ENCODE measurements at places on chromosomes 7 and 10.

- no peak for DNase-seq
Observed at GRCh38 chr10:131652438-131653139, 248.2 kb upstream of the PPP2R2D start.

- DNase-seq: no peak
Observed at GRCh38 chr10:33616956-33617355, 282.5 kb upstream of the NRP1 start.

DNA sequence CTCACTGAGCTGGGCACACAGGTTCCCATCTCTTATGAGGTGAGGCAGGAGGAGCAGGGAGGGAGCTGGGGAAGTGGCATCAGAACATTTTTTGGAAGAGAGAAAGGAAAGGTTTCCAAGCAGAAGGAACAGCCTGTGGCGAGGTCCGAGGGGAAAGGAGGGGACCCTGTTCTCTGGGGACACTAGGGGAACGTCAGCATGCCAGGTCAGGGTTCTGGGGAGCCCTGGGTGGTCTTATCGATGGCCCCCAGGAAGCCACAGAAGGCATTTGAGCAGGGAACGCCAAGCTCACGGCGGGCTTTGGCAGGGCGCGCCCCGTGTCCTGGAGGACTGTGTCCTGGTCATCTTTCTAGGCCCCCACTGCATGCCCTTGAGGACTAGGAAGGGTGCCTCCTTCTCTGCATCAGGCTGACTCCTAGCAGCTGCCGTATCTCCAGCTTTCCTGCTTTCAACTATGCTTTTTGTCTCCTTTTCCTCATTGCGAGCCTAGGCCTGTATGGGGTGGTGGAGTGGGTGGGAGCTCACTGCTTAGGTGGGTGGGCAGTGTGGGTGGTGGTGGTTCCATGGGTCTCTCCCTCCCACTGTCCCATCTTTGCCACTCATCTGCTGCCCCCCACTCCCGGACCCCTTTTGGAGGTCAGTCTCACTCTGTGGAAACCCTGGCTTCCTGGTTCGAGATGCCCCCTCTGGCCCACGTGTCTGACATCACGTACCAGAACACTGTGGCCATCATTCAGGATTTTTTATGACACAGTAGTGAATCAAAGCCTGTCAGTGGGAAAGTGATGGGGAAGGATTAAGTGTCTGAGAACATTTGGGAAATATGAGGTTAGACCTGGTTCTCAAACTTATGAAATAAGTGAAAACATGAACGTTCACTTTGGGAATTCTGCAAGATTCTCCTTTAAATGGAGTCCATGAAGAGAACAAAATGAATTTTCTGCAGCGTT lies 89.1 kb downstream of the CUX1 start:
- no peak for DNase-seq

GRCh38 chr7:75635036-75635435 lies 103.7 kb downstream of the HIP1 start:
- DNase-seq: no peak

GRCh38 chr7:117656806-117657205 lies 177.0 kb downstream of the CFTR start:
- no peak for DNase-seq

DNA sequence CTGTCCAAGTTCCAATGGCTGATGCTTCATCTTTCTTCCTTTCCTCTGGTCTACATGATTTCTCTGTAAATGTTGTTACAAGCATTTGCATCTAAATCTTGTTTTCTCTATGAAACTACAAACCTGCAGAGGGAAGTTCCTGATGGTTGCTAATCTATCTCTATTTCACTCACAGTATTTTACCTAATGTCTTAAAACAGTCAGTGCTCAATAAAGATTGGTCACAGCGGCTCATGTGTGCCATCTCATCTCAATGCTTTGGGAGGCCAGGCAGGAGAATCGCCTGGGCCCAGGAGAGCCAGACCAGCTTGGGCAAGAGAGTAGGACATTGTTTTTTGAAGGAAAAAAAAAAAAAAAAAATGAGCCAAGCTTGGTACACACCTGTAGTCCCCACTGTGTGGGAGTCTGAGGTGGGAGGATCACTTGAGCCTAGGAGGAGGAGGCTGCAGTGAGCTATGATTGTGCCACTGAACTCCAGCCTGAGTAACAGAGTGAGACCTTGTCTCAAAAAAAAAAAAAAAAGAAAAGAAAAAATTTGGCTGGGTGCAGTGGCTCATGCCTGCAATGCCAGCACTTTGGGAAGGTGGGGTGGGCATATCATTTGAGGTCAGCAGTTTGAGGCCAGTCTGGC lies 71.3 kb upstream of the ARMC3 start:
- DNase-seq: no peak

- DNase-seq: no peak
Observed at GRCh38 chr7:102992938-102993717, 80.3 kb downstream of the LRRC17 start.

DNA sequence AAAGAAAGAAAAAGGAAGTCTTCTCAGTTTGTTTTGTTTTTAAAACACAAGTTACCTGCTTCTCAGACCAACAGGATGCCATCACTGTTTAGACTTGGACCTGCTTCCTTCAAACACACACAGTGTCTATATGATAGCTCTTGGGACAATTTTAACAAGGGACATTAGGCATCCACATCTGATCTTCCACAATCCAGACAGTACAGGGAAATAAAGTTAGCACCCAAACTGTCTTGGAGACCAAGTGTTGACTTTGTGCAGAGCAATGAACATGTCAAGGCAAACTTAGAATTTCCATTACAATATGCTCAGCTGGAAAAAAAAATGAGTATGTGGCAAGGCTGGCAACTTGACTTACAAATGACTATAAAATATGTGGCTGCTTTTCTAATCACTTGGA lies 80.9 kb downstream of the SGMS1 start:
- no peak for DNase-seq

DNA sequence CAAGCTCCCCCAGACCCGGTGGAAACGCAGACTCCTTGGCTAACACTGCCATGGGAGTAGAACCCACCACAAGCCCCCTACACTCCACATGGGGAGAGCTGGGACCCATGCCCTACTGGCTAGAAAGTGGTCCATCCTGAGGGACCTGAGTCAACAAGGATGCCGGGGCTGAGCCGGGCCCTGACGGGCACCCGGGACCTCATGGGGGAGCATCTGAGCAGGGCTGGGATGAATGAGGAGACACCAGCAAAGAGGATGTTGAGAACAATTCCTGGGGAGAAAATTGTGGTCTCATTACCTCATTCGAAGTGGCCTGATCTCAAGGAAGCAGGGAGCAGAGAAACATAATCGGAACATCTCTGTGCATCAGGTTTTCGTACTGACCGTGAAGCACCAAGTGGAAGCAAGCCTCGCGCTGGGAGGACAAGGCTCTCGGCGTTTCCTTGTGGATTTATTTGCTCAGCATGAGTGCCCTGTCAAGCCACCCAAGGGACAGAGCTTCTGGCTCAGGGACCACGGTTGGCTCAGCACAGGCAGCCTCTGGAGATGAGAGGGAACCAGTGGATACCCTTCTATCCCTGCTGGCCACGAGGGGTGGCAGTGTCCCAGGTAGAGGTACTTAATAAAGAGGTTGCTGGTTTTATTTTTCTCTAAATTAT lies 132.2 kb upstream of the FAM20C start:
- no peak for DNase-seq

DNA sequence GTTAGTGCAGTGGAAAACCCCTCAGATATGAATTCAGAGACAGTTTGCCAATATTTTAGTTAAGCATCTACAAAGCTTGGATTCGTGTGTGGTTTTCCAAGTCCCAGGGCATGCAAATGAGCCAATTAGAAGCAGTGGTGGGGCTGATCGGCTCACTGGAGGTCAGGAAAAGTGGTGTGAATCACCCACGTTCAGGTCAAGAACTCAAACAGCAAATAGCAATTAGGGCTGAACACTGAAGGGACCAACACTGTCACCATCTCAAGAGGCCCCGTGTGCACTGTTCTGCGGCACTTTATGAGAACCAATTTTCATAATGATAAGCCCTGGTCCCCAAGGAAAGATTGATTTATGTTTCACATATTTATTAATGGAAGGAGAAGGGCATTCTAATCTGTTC lies 68.9 kb downstream of the ADARB2 start:
- DNase-seq: no peak

DNA sequence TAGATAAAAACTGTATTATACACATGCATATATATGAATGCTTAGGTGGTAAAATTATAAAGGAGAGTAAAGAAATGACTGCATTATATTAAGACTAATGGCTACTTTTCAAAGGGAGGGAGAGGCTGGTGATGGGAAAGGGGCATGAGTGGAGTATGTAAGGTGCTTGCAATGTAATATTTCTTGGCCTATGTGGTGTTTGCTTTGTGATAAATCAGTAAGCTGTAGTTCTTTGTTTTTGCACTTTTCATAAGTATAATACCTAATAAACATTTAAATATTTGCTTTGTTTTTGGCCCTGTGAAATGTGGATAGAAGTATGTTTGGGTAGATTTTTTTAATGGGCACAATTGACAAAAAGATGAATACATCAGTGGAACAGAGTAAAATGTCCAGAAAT lies 25.9 kb downstream of the AGBL3 start:
- DNase-seq: no peak

- no peak for DNase-seq
Observed at GRCh38 chr7:9711259-9711918, 1262.3 kb upstream of the PHF14 start.

Data from NCI-H1048 (cell line).